ENCODE measurements at places on chromosomes 5 and 9.

GRCh38 chr9:128057724-128058409 lies 9.3 kb downstream of the NAIF1 start:
- no peak for DNase-seq

- DNase-seq = no peak
Observed at GRCh38 chr9:19781240-19781639, 7.6 kb downstream of the SLC24A2 start.

DNA sequence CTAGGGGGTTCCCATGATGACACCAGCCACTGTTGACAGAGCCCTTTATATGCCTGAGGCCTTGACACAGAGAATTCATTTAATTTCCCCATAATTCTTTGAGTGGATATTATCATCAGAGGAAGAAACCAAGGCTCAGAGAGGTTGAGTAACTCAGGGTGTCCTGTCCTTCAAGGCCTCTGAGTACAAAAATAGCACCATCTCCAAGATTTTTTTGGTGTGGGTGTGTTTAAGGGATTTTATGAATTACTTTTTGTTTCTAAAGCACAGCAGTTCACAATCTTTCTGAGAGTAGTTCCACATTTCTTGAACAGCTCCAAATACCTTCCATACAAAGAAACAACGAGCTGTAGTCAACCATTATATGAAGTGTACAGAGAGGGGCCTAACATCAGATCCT lies 6.2 kb upstream of the GSN start:
- DNase-seq = no peak

- no peak for DNase-seq
Observed at GRCh38 chr5:62977661-62978060, 399.0 kb downstream of the LRRC70 start.

DNA sequence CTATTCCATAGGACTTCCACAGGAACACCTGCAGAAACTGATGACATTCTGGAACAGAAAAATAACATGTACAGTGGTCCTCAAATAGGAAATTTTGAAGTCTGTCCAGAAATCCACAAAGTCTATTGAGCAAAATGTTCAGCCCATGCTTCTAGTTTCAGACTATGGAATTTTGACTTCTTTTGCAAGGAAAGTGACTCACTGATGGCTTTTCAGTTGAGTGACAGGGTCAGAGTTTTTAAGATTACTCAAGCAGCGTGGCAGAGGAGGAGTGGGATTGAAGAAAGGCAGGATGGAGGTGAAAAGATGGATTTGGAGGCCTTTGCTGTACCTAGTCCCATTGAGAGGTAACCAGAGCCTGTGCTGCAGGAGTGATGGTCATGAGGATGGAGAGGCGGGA lies 151.5 kb downstream of the GOLPH3 start:
- no peak for DNase-seq

DNA sequence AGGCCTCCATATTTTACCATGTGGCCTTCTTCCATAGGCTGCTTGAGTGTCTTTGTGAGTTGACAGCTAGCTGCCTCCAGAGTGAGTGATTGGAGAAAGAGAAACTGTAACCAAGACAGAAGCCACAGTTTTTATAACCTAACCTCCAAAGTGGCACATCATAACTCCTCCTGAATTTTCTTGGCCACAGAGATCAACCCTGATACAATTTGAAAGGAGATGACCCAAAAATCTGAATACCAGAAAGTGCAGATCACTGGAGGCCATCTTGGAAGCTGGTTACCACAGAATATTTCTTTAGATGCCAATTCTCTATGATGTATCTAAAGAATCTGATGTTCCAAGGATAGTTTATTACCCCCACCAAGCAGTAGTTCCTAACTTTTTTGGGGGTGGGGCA lies 254.3 kb upstream of the PDE4D start:
- DNase-seq = no peak

DNA sequence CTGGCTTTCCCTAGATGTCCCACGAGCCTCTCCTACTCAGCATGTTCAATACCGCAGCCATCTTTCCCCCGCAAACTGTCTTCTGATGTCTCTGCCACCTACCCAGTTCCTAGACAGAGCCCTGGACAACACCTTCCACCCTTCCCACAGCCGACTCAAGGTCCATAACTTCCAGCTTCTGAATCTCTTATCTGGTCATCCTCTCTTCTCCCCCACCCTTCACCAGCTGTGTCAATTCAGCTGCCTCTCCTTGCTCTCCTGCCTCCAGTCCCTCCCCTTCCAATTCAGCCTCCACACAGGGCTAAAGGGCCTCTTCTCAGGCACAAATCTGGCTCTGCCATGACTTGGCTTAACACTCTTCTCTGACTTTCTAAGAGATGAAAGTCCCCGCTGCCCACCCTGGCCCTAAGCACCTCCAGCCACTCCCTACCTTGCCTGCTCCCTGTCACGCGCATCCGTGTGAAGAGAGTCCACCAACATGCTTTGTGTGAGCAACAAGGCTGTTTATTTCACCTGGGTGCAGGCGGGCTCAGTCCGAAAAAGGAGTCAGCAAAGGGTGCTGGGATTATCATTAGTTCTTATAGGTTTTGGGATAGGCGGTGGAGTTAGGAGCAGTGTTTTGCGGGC lies 25.2 kb downstream of the AQP7 start:
- no peak for DNase-seq

DNA sequence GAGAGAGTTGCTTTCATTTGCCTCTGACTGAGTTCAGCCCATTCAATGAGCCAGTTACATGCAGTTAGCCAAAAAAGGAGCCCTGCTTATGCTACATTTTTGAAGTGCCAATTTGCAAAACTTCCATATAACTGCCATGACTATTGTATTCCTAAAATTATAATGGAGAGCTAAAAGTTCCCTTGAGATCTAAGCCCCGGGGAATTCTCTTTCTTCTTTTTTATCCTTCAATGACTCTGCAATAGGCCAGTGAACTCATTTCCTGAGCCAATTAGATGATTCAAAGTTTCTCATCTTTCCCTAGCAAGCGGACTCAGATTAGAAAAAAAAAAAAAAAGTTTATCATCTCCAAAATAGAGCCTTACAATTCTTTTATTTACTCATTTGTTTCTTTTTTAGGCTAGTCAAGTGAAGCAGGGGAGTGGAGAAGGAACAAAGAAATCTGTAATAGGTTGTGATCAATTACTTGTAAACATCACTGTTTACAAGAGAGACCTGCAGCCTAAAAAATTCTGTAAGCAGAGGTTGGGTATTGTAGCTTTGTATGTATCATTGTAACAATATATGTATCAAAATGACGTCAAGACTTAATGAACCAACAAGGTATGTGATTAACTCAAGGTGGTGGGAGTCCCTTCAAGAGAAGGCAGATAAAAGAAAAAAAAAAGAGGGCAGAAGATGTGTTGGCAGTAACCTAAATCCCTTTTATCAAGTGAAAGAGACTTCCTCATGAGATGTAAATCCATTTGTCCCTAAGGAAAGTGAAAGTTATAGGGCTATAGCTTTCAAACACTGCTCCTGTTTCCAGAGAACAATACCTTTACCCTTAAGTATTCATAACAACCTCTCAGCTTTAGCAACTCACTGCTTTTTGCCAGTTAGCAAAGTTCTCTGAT lies 48.7 kb upstream of the HOMER1 start:
- no peak for DNase-seq

- no peak for DNase-seq
Observed at GRCh38 chr5:180052211-180052818, 19.2 kb downstream of the RNF130 start.

DNA sequence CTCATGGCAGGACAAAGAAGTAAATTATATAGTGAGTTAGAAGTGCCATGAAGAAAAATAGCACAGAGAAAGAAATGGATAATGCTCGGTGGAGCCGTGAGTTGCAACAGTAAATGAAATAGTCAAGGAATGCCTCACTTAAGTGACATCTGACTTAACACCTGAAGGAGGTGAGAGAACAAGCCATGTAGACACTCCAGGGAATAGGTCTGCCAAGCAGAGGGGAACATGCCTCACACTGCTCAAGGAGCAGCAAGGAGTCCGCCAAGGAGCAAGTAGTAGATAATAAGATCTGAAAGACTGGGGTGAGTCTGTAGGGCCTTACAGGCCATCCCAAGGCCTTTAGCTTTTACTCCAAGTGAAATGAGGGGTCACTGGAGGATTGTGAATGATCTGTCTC lies 21.8 kb downstream of the MAPKAP1 start:
- no peak for DNase-seq

- DNase-seq = no peak
Observed at GRCh38 chr9:6512085-6512657, 99.2 kb downstream of the UHRF2 start.

DNA sequence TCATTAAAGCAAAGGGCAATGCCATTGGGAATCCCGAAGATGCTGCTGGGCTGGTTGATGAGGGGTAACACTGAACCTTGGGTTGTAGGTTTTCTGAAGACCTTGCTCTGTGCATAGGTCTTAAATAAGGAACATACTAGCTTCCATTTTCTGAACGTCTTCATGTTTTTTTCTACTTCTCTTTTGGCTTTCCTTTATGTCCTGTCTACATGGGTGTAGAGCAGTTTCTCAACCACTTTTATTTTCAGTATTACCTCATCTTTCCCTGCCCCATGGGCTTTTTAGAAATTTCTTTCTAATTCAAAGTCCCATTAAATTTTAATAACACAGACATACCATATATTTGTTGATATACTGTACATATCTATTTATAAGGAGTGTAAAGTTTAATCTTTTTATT lies at the start of gene IFNA14:
Gene IFNA14, minus strand, starts transcription at position 95 of the 400 bp plus-strand sequence. Its CDS starts 70 bp downstream, at position 25.
- no peak for DNase-seq

- no peak for DNase-seq
Observed at GRCh38 chr5:32562056-32562455, 23.3 kb upstream of the SUB1 start.

DNA sequence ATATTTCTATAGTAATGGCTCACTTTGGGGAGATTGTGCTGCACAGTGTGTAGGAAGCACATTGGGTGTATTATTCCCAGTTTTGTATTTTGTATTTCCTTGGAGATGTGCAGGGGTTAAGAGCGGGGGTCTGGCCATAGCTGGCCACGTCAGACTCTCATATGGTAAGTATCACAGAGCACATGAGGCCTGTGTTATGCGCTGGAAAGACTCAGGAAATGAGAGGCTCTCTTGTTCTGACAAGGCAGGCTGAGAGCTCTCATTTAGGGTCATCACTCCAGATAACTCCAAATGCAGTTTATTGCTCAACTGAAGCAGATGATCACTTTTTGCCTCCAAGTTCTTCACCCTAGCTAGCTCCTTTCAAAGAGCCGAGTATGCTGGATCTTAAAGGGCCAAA lies 205.7 kb downstream of the NTRK2 start:
- DNase-seq = no peak

DNA sequence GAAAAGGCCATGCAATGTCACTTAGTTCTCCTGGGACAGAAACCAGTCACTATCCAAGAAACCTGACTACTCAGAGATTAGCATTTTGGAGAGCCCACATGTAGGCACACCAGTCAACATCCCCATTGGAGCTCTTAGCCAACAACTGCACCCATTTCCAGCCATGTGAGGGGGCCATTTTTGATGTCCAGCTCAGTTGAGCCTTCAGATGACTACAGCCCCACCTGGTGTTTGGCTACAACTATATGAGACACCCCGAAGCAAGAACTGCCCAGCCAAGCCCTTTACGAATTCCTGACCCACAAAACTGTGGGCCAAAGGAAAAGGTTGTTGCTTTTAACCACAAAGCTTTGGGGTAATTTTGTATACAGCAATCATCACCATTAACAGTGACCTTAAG lies 300.1 kb downstream of the ASTN2 start:
- no peak for DNase-seq

DNA sequence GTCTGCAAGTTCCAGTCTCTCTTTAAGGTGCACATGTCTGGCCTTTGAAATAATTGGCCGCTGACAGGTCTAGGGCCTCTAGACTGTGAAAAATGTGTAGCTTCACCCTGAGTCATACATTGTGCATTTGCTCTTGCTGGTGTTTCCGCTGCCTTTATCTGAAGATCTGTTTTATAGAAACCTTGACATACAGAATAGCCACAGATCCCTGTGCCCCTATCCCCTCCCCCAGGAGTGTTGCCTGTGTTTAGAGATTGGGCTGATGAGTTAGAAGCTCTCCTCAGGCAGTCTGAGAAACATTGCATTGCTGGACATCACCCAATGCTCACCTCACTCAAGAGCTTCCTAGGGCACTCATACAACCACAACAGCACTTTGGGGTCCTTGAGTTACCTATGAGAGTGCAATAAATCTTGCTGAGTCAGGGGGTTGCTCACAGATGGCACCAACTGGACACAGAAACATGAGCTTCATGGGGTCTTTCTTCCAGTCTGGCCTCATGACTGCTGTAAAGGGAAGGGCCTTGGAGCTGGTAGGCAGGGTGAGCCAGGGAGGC lies 3.8 kb upstream of the ZNF782 start:
- no peak for DNase-seq

DNA sequence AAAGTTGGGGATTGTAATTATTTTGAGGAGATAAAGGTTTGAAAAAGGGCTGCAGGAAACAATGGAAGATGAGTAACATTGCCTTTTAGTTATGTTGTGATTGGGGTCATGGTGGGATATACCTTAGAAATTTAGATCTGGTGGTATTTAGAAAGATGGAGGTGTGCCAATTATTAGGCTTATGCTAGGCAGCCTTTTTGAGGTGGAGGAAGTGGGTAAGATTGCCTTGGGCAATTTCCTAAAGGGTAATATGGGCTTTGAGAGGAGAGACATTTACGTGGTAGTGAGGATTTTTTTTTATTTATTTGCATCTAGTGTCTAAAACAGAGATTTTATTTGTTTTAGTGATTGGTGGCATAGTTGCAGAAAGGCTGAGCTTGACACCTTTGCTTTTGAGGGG lies 10.5 kb downstream of the HSPA4 start:
- DNase-seq = no peak

GRCh38 chr5:154059039-154059430 lies 20.3 kb downstream of the MFAP3 start:
- no peak for DNase-seq

DNA sequence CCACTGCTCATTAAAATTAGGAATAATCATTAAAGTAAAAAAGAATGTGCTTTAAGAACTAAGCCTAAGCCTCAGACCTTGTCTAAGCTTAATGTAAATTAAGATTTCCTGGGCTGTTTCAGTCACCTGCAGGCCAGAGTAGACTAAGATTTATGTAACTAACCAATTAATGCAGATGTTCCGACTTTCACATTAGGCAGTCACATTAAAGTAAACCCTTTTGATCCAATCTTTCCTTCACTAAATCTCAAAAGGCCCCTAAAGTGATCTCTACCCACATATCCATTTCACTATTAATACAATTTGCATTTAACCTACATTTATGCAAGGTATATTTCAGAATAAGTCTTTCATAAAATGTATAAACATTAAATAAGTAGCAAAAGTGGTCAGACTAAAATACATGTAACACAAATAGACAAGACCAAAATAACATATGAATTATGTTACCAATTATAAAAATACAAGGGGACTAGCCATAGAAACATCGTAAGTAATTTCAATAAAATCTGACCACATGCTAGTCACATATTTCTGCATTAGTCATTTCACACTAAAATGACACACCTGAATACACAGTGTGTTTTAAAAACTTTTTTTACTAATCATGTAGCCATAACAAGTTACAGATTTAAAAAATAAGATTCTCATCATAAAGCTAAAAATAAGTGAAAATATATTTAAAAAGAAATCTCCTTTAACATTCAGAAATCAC lies 7.7 kb downstream of the NR3C1 start:
- no peak for DNase-seq
